Upper lobe of left lung (tissue), 6 donors: ENCODE measurements at places on chromosomes 6 and 20.
A peak's percentile ranks its signal among the peaks of the same experiment; 100 is the strongest.

GRCh38 chr6:109358204-109358603, 24.1 kb downstream of the CD164 start:
- no peak for DNase-seq

DNA sequence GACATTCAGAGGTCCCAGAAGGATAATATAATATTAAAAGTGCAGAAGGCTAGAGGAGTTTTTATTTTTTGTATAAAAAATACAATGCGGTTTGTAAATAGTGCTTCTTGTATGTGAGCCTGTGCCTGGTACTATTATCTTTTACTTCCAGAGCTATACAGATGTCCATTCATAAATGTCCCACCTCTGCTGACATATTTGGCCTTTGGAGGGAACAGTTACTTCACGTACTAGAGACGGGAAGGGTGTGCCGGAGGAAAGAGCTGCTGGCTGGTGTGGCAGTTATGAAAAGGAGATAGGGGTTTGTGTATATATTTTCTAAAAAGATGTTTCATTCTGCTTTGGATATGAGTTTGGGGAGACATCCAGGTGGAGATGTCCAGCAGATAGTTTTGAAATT, 8.8 kb downstream of the CD109 start:
- no peak for DNase-seq

DNA sequence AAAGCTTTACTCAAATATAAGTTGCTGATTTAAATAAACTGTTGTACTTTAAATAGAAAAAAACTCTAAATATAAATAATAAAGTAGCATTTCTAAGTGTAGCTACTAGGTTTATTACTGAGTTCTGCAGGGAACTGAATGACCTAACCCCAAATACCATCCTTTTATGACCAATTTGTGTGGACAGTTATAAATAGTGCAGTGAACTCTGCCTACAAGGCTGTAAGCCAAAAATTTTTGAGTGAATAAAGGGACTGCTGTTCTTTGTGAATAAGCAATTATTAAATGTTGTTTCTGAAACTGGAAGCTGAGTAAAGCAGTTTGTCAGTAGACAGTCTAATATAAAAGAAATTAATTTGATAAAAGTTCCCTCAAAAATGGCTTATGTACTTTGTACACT, 90.8 kb upstream of the ELOVL5 start:
- DNase-seq, result no peak

DNA sequence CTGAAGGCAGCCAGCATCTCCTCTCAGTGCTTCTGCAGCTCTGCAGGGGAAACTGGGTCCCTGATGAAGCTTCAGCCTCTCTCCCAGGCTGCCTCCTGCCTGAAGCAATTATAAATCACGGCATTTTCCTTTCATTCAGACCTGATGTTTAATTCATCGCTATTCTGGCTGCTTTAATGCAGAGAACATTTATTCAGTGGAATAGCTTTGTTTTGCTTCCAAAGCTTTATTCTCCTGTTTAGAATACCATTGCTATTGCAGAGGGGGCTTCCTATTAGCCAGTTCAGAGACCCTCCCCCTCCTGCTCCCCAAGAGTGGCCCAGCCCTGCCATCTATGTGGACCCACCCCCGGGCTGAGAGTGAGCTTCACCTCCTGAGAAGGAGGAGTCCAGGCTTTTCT, 255.6 kb downstream of the LRFN2 start:
- no peak for DNase-seq

GRCh38 chr20:14375416-14375985, 38.1 kb upstream of the FLRT3 start:
- no peak for DNase-seq

DNA sequence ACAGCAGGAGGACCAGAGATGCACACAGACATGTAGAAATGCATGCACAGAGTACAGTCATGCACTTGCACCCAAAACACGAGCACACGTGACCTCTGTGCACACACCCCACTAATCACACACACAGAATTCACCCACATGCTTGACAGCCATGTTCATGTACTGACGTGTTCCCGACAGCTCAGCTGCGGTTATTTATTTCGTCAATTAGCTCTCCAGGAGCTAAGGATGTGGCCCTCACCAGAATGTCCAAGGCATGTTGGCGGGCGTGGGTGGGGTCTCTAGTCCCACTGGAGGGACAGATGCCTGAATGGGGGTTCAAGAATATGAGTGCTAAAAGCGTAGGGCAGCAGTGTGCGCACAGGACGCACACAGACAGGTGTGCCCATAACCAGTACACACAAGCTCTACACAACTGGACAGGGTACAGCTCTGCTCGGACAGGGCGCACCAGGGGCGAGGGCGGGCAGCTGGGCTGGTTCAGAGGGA, 571 bp upstream of the PRPF6 start:
- DNase-seq, result no peak

GRCh38 chr20:19026901-19027644, 185.4 kb upstream of the SLC24A3 start:
- no peak for DNase-seq

GRCh38 chr20:20410678-20411077, 42.8 kb downstream of the INSM1 start:
- DNase-seq, result no peak

DNA sequence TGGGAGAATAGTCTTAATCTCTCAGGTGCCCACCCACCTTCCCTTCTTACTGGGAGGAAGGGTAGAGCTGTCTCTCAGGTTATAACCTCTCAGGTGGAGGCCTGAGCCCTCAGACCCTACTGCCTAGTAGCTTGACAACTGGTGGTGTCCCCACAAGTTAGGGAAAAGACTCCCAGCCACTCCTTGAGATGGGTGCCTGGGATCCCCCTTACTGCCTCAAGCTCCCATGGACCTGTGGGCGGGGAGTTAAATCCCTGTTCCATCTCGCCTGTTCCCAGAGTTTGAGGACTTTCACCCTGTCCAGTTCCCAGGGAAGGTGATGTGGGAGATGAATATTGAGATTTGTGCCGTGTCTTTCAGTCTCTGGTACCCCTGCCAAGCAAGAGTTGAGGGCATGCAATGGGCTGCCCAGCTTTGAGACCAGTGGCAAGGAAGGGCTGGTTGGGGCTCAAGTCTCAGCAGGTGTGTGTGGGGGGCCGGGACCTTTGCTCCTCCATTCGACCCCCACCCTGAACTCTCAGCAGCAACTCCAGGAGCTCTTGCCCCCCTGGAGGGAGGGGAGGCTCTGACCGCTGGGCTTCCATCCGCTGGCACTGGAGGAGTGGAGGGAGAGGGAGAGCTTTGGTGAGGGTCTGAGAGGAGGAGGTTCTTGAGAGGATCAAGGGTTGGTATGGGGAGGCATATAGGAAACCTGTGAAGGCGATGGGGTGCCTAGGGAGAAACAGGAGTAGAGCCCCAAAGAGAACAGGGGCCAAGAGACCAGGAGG, 1.1 kb upstream of the PBX2 start:
- DNase-seq, result no peak

DNA sequence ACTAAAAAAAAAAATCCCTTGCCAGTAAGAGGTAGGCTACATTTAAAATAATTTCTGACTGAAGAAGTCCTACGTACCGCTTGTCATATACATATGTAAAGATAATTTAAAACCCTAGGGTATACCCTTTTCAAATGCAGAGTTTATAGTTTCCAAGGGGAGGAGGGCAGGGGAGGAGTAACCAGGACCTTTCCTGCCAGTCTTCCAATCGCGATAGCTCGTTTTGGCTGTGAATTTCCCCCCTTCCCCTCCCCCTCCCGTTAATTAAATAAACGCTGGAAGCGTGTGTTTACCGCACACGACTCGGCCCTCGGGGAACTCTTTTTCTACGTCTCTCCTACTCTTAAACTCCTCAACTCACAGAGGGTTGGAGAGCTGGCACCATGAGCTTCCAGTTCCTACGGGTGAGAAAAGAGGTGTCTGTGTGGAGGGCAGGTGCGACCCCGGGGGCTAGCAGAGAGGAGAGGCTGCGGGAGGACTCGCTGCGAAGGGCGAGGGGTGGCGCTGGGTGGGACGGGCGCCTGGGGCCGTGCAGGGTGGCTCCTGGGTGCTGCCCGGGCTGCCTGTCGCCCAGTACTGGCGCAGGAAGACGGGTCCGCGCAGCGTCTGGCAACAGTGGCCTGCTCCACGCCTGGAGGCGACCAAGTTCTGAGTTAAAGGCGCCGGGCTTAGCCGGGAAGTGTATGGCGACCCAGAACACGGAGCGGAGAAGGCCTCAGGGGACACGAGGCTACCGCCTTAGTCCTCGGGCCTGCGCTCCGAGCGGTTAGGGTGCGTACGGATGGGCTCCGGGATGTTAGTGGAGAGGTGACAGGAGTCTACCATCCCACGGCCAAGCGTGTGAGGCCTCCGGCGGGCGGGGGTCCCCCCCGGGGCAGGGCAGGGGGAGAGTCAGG, 4.1 kb upstream of the TFAP2C start:
- no peak for DNase-seq

GRCh38 chr6:110353457-110354001, 4.6 kb downstream of the METTL24 start:
- DNase-seq, result no peak

GRCh38 chr20:3887876-3888620, 1.1 kb upstream of the PANK2 start:
- peak; percentile 38 for DNase-seq

DNA sequence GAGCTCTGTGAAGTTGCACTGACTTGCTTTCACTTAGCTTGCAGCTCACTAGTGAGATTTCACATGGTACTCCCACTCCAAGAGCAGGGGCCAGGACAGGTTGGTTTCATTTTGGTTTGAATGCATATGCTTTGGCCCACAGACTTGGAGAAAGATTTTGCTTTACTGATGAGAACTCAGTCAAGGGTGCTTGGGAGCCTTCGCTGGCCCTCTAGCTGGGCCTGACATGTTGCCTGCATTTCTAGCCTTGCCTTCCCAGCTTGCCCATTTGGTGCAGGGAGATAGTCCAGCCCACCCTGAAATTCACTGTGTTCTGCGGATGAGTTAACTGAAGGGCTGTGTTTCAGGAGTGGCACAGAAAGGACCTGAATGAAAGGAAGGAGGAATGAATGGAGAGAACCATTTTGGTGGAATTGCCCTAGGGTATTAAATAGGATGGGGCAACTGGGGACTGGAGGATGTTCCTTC, 1.9 kb downstream of the SGK1 start:
- no peak for DNase-seq

- no peak for DNase-seq
Measured at GRCh38 chr6:13794184-13794583, 20.2 kb downstream of the MCUR1 start.

- DNase-seq, result no peak
Measured at GRCh38 chr6:53986165-53986720, 125.0 kb upstream of the MLIP start.

DNA sequence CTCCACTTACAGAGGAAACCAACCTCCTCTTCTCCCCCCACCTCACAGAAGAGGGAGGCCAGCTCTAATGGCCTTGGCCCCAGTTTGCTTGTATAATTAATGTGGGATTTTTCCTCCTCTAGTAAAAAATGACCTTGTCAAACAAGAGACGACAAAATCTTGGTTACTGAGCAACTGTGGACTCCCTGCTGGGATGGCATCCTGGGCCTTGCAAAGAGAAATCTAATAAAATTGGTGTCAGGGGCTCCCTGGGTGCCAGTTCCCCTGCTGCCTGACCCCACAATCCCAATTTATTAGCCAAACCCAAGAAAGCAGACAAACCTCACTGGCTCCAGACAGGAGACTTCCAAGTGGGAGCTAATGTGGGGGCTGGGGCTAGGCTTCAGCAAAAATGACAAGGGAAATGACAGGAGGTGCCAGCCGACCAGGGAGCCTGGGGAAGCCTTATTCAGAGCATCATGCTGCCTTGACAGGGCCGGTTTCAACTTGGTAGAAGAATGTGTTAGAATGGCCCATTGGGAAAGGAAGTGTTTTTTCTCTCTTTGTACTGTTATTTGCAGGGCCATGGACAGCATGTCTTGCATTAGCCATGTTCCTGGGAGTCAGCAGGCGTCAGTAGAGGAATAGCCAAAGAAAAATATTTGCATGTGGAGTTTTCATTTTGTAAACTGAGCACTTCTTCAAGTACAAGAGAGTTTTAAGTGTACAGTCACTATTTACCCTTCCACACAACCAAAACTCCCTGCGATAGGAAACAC, 816.9 kb downstream of the DHX35 start:
- DNase-seq, result no peak

- no peak for DNase-seq
Measured at GRCh38 chr6:40356242-40356910, 230.8 kb downstream of the LRFN2 start.

- no peak for DNase-seq
Measured at GRCh38 chr6:12163149-12163548, 127.0 kb upstream of the EDN1 start.

DNA sequence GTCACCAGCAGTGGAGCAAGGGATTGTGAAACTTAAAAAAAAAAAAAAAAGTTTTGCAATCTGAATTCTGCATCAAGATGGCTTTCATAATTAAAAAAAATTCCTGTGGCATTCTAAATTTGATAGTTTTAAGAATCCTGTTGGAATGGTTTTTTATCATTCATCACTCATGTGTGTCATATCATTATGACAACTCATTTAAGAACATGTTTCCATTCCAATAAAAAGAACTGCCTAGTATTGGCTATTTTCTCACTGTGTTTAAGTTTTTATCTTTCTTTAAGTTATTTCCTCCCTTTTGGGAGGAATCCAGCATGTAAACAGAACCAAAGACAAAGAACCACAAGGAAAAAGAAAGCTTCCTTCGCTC, 26.2 kb upstream of the RHAG start:
- DNase-seq, result no peak

DNA sequence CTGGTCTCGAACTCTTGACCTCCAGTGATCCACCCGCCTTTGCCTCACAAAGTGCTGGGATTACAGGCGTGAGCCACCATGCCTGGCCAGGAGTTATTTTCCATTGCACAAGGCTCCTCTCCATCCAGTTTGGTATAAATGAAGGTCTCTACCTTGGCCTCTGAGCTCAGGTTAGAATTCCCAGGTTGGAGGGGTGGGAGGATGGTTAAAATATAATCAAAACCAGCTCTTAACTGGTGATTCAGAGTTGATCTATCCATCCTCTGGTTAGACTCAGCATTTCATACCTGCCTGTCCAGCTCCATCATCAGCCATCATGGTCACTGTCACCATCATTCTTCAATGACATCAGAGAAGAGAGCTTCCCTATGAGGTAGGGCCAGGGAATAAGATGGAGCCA, 2.6 kb upstream of the SLC22A7 start:
- DNase-seq, result no peak

GRCh38 chr20:23435626-23436539, 3.6 kb upstream of the CSTL1 start:
- DNase-seq, result no peak

- DNase-seq, result no peak
Measured at GRCh38 chr6:116422238-116422637, 38.9 kb upstream of the CALHM6 start.

DNA sequence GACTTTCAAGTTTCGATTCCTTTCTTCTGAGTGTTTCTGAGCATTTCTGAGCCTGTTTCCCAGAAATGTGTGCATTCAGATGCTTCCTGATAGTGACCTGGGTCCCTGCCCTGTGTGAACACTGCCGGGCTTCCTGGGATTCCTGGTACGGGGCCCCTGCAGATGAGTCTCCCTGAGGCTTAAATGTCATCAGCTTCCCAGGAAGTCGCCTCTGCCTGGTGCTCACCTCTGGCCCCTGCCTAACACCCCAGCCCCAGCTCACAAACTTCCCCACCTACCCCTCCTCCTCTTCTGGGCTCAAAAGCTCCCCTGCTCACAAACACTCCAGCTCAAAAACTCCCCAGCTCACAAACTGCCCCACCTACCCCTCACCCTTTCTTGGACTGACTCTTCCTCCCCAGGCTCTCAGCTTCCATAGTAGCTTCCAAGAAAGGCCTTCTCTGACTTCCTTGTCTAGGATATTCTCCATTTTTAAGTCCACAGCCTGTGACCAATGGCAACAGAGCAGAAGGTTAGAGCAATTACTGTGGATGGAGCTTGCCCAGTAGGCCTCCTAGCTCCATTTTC, 42.0 kb downstream of the TGM2 start:
- no peak for DNase-seq

GRCh38 chr20:37081717-37082289, 14.0 kb downstream of the RBL1 start:
- DNase-seq, result no peak
